ENCODE measurements at places on chromosomes 2 and 18. TPM values are rescaled to one million over a fixed set of nuclear protein-coding genes. Genes with fewer than 3 reads are reported as not detected.

The NRP2 gene
- total RNA-seq: 53.5 TPM

The EVX2 gene
- total RNA-seq: not detected

The PSMA8 gene
- total RNA-seq: not detected

The M1AP gene
- 0.44 TPM for total RNA-seq

The BOLL gene
- total RNA-seq: 0.27 TPM

The HOXD11 gene
- total RNA-seq: not detected

The MAP3K19 gene
- total RNA-seq: 0.11 TPM
